Smooth muscle cell of bladder (primary cell): ENCODE measurements at places on chromosomes 3 and 15. TPM values are rescaled to one million over a fixed set of nuclear protein-coding genes. Genes with fewer than 3 reads are reported as not detected.

The ANKRD34C gene
- not detected in 2 replicates for total RNA-seq

The GATM gene
- total RNA-seq = 0.14 and 0.55 TPM in 2 replicates

The STRIT1 gene
- not detected in 2 replicates for total RNA-seq

The PBRM1 gene
- 45.1 and 56.7 TPM in 2 replicates for total RNA-seq

The CDV3 gene
- 131 and 153 TPM in 2 replicates for total RNA-seq

The CCR3 gene
- total RNA-seq = 0.09 TPM in 1 of 2 replicates, not detected in the other

The BOC gene
- total RNA-seq = 8.4 and 8.7 TPM in 2 replicates

The CPLX3 gene
- total RNA-seq = not detected in 2 replicates

The UPK1B gene
- total RNA-seq = under 0.01 TPM in 1 of 2 replicates, not detected in the other

The ONECUT1 gene
- total RNA-seq = 0.09 and 0.14 TPM in 2 replicates

The CHSY1 gene
- 43.1 and 59.3 TPM in 2 replicates for total RNA-seq

The SCN11A gene
- under 0.01 TPM in 2 replicates for total RNA-seq

The INKA1 gene
- 3.1 and 3.7 TPM in 2 replicates for total RNA-seq

The EXD1 gene
- not detected in 2 replicates for total RNA-seq

The GLT8D1 gene
- total RNA-seq = 104 and 141 TPM in 2 replicates

The TAMM41 gene
- 3.4 and 5.0 TPM in 2 replicates for total RNA-seq

The PATL2 gene
- total RNA-seq = 0.28 and 0.43 TPM in 2 replicates

The DLL4 gene
- total RNA-seq = 0.46 and 0.85 TPM in 2 replicates

The MYO5C gene
- 0.09 and 0.14 TPM in 2 replicates for total RNA-seq

The ECE2 gene
- not detected in 2 replicates for total RNA-seq

The LAMB2 gene
- 458 and 626 TPM in 2 replicates for total RNA-seq

The GLCE gene
- 26.8 and 41.7 TPM in 2 replicates for total RNA-seq

The MESP2 gene
- 0.37 and 0.57 TPM in 2 replicates for total RNA-seq

The ACKR2 gene
- total RNA-seq = 0.09 and 0.28 TPM in 2 replicates

The MYZAP gene
- total RNA-seq = under 0.01 and 0.18 TPM in 2 replicates

The ANKUB1 gene
- not detected in 2 replicates for total RNA-seq

The C3orf38 gene
- total RNA-seq = 21.0 and 27.8 TPM in 2 replicates

The FYCO1 gene
- total RNA-seq = 47.5 and 57.2 TPM in 2 replicates

The TGM4 gene
- total RNA-seq = not detected in 2 replicates

The RASGRP1 gene
- total RNA-seq = 0.37 and 0.43 TPM in 2 replicates

The CEP63 gene
- total RNA-seq = 23.9 and 25.1 TPM in 2 replicates

The SAMMSON gene
- not detected in 2 replicates for total RNA-seq

The PARP15 gene
- 0.09 and 0.14 TPM in 2 replicates for total RNA-seq

The THAP10 gene
- total RNA-seq = 0.85 and 1.0 TPM in 2 replicates

The THPO gene
- 0.14 and 0.18 TPM in 2 replicates for total RNA-seq
